Activated CD8-positive, alpha-beta T cell treated with anti-CD3 and anti-CD28 coated beads for 36 hours (primary cell): ENCODE measurements at places on chromosomes 7 and 10. TPM values are rescaled to one million over a fixed set of nuclear protein-coding genes. Genes with fewer than 3 reads are reported as not detected.

Gene GJD4
- not detected for total RNA-seq

Gene MEOX2
- not detected for total RNA-seq

Gene RSPH10B
- not detected for total RNA-seq

Gene SYT15
- 0.59 TPM for total RNA-seq

Gene MRLN
- total RNA-seq = not detected

Gene MAD1L1
- total RNA-seq = 44.7 TPM

Gene CNNM1
- 0.83 TPM for total RNA-seq

DNA sequence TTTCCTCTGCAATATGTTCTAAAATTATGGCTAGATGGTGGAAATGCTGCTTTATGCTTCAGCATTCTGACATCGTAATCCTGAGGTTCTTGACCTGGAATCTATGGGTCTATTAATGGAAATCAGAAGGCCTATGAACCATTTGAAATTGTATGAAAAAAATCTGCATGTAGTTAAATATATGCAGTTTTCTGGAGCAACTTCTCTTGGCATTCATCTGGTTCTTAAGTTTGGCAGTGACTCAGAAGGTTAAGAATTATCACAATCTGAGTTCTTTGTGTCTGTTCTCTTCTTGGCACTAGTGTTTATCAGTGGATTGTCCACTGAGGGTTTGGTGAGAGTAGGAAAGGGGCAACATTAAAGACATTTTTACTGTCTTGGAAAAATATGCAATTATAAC is 71.1 kb upstream of the FZD1 start:
- no peaks in the 10 kb centered on the region for H3K36me3 ChIP-seq
- no peak for DNase-seq
- H3K4me3 ChIP-seq = no peak overlapping the region
- H3K4me1 ChIP-seq = no peaks in the 10 kb centered on the region

DNA sequence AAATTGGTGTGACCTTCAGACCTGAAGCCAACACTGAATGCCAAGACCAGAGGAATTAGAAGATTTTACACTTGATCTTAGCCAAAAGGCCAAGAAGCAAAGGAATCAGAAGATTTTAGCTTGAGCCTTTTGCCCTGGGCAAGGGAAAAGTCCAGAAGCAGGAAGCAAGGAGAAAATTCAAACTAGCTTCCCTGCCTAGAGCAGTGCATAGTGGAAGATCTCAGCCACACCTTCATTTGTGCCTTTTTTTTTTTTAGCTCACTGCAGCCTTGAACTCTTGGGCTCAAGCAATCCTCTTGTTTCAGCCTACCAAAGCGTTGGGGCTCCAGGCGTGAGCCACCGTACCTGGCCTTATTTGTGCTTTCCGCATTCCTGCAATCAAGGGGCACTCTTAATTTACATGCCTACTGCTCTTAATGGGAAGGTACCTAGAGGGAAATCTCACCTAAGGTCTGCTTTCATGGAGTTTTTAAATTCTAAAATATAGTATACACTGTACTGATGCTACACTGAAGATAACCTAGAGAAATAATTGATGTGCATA is 8.3 kb upstream of the PIP4K2A start:
- H3K27me3 ChIP-seq = no peaks in the 10 kb centered on the region
- H3K27ac ChIP-seq = no peak overlapping the region
- H3K4me3 ChIP-seq = no peak overlapping the region
- H3K36me3 ChIP-seq = no peaks in the 10 kb centered on the region
- DNase-seq = no peak

- no peaks in the 10 kb centered on the region for H3K27me3 ChIP-seq
- H3K4me1 ChIP-seq = no peaks in the 10 kb centered on the region
- no peaks in the 10 kb centered on the region for H3K36me3 ChIP-seq
- DNase-seq = no peak
- no peak overlapping the region for H3K4me3 ChIP-seq
Observed at GRCh38 chr7:13117103-13117502, 429.7 kb downstream of the ARL4A start.

DNA sequence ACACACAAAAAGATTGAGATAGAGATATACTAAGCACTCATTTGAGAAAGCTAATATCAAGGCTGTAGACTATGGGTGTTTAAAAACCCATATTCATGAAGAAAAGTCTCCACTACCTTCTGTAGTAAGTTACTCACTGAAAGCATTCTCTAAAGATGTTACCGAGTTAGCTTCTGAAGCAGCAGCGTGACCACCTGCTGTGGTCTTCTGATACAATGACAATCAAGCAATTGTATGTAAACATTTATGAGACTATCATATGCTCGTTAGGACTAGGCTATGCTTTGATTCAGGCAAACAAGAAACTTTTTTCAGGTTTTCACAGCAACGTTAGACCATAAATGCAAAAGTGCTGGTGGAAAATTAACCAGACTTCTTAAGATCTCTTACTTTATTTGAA is 11.2 kb downstream of the RHOBTB1 start:
- H3K4me1 ChIP-seq = no peaks in the 10 kb centered on the region
- no peaks in the 10 kb centered on the region for H3K27me3 ChIP-seq
- no peaks in the 10 kb centered on the region for H3K36me3 ChIP-seq
- no peak for DNase-seq

GRCh38 chr10:112904000-112904399 is 46.0 kb upstream of the TCF7L2 start:
- H3K36me3 ChIP-seq = no peaks in the 10 kb centered on the region
- no peaks in the 10 kb centered on the region for H3K4me1 ChIP-seq
- no peak for DNase-seq

GRCh38 chr7:123844712-123845219 is at the start of gene HYAL4:
TSS of gene HYAL4 (plus strand) at chr7:123845169. CDS start at chr7:123868274, 23,105 bp downstream.
- H3K27me3 ChIP-seq = peaks cover 14% of the 10 kb centered on the region
- H3K36me3 ChIP-seq = no peaks in the 10 kb centered on the region
- no peak within 1 kb of the TSS for H3K4me3 ChIP-seq
- H3K27ac ChIP-seq = no peak within 1 kb of the TSS
- no peaks in the 10 kb centered on the region for H3K4me1 ChIP-seq

GRCh38 chr7:128431221-128431620 is 21.4 kb upstream of the IMPDH1 start:
- H3K4me1 ChIP-seq = peaks cover 11% of the 10 kb centered on the region
- H3K27me3 ChIP-seq = peaks cover 17% of the 10 kb centered on the region
- no peak for DNase-seq

GRCh38 chr10:70190102-70190501 is 19.8 kb upstream of the SAR1A start:
- no peak overlapping the region for H3K27ac ChIP-seq
- no peaks in the 10 kb centered on the region for H3K27me3 ChIP-seq
- no peak overlapping the region for H3K4me3 ChIP-seq
- DNase-seq = no peak
- H3K36me3 ChIP-seq = no peaks in the 10 kb centered on the region

GRCh38 chr10:14397066-14397465 is 66.3 kb upstream of the FRMD4A start:
- H3K27me3 ChIP-seq = peaks cover 38% of the 10 kb centered on the region
- H3K27ac ChIP-seq = no peak overlapping the region
- H3K36me3 ChIP-seq = peaks cover 4% of the 10 kb centered on the region

DNA sequence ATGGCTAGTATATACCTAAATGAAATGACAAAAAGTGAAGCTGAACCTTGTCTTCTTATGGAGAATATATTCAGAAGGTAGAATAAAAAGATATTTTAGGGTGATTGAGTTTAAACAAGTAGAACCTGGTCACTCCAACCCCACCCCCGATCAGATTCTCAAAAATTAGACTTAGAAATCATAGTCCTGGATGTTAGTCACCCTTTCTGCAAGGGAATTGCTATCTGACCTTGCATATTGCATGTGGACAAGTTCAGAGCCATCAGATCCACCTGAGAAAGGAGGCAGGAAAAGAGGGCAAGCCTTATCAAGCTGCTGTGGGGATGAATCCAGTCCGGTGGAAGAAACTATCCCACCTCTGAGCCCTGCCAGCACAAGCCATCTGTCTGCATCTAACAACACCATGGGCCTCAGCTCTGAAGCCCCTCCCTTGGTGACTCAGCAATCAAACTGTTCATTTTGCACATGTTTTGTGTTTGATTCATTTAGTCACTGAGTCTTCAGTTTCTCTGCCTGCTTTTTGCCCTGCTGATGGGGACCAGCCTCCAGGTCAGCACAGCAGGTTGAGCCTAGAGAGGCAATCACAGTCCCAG is 727.3 kb downstream of the AUTS2 start:
- H3K4me3 ChIP-seq = no peak overlapping the region
- H3K27me3 ChIP-seq = no peaks in the 10 kb centered on the region
- no peaks in the 10 kb centered on the region for H3K36me3 ChIP-seq
- DNase-seq = no peak

- peaks cover 4% of the 10 kb centered on the region for H3K27me3 ChIP-seq
- H3K36me3 ChIP-seq = no peaks in the 10 kb centered on the region
- H3K27ac ChIP-seq = no peak overlapping the region
- no peak overlapping the region for H3K4me3 ChIP-seq
- no peak for DNase-seq
Observed at GRCh38 chr7:158555034-158555520, 32.5 kb downstream of the PTPRN2 start.

GRCh38 chr10:61319386-61320256 is 133.6 kb downstream of the TMEM26 start:
- H3K4me3 ChIP-seq = no peak overlapping the region
- no peak for DNase-seq
- H3K27ac ChIP-seq = no peak overlapping the region
- H3K27me3 ChIP-seq = no peaks in the 10 kb centered on the region
- H3K4me1 ChIP-seq = peaks cover 2% of the 10 kb centered on the region

DNA sequence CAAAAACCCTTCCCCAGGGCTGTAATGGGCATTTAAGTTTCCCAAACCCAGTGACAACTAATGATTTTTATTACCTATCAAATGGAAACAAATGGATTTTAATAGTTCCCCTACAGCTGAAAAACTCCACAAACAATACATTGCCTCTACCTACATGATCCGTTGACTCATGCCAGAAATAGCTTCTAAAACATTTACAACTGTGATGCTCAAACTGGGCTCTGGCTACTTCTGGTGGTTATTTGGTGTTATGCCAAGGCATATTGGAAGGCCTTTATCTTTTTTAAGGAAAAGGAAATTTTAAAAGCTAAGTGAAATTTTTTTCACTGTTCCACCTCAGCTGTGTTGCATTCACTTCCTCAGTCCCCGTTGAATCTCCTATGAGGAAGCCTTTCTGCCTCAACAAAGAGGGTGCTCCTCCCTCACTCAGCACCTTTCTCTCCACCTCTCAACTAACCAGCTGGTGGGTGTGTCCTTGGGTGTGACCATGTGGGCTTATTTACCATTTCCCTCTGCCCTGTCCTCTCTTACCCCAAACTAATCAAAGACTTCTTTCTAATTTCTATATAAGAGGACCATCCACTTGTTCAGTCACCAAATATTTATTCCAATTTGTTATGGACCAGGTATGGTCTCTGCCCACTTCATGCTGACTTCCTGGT is 82.9 kb downstream of the PRTFDC1 start:
- H3K36me3 ChIP-seq = peaks cover 2% of the 10 kb centered on the region
- no peak overlapping the region for H3K27ac ChIP-seq
- H3K27me3 ChIP-seq = no peaks in the 10 kb centered on the region
- no peak overlapping the region for H3K4me3 ChIP-seq

DNA sequence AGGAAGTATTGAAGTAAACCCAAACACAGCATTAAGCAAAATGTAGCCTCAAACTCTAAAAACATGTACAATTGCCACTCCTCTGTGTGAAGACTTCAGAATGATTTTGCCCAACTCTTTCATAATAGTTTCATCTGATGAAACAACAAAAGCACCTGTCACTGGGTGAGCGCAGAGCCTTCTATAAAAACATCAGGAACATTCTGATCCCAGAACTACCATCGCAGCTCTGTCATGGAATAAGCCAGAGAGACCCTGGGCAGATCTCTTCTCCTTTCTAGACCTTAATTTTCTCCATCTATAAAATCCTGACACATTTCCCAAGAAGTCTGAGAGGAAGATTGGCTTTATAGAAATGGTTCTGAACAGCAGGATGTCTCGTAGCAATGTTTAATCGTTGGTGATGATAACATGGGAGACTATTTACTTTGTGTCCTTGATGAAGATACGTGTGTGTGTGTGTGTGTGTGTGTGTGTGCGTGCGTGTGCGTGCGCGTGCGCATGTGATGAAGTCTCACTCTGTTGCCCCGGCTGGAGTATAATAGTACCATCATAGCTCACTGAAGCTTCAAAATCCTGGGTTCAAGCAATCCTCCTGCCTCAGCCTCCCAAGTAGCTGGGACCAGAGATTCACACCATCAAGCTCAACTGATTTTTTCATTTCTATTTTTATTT is 198.0 kb downstream of the KIAA1217 start:
- DNase-seq = no peak
- no peak overlapping the region for H3K4me3 ChIP-seq
- H3K4me1 ChIP-seq = no peaks in the 10 kb centered on the region
- H3K36me3 ChIP-seq = no peaks in the 10 kb centered on the region

GRCh38 chr7:91230100-91230499 is 34.1 kb upstream of the FZD1 start:
- no peaks in the 10 kb centered on the region for H3K36me3 ChIP-seq
- H3K4me1 ChIP-seq = no peaks in the 10 kb centered on the region
- H3K4me3 ChIP-seq = no peak overlapping the region
- no peak for DNase-seq
- H3K27me3 ChIP-seq = peaks cover 4% of the 10 kb centered on the region

- H3K4me1 ChIP-seq = peaks cover 16% of the 10 kb centered on the region
- no peak for DNase-seq
- H3K36me3 ChIP-seq = no peaks in the 10 kb centered on the region
- H3K27me3 ChIP-seq = peaks cover 3% of the 10 kb centered on the region
- no peak overlapping the region for H3K27ac ChIP-seq
Observed at GRCh38 chr7:26668821-26669220, 195.6 kb downstream of the SKAP2 start.

DNA sequence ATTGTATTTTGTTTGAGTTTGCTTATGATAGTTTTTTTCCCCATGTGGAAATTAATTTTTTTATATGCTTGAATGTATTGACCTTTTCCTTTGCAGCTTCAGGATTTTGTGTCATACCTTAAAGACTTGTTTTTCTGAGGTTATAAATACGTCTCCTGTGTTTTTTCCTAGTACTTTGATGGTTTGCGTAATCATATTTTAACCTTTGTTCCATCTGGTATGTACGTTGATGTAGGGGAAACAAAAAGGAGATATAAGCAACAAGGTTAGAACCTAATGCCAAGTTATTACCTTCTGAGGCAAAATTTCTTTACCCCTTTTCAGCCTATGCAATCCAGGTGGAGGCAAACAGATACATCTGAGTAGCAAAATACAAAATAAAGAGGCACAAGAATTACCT is 17.9 kb downstream of the FGL2 start:
- no peak for DNase-seq
- H3K4me1 ChIP-seq = peaks cover 2% of the 10 kb centered on the region
- no peaks in the 10 kb centered on the region for H3K36me3 ChIP-seq
- no peaks in the 10 kb centered on the region for H3K27me3 ChIP-seq
- no peak overlapping the region for H3K4me3 ChIP-seq

GRCh38 chr10:26855186-26855585 is 5.6 kb downstream of the ABI1 start:
- no peaks in the 10 kb centered on the region for H3K27me3 ChIP-seq
- H3K36me3 ChIP-seq = peaks cover 16% of the 10 kb centered on the region
- H3K4me1 ChIP-seq = peaks cover 54% of the 10 kb centered on the region
- H3K27ac ChIP-seq = no peak overlapping the region
- H3K4me3 ChIP-seq = no peak overlapping the region
